ENCODE measurements at places on chromosomes 16 and 17.
A peak's percentile ranks its signal among the peaks of the same experiment; 100 is the strongest.

- DNase-seq = no peak
These were observed 18.1 kb upstream of the DHX40 start for GRCh38 chr17:59547131-59547915.

DNA sequence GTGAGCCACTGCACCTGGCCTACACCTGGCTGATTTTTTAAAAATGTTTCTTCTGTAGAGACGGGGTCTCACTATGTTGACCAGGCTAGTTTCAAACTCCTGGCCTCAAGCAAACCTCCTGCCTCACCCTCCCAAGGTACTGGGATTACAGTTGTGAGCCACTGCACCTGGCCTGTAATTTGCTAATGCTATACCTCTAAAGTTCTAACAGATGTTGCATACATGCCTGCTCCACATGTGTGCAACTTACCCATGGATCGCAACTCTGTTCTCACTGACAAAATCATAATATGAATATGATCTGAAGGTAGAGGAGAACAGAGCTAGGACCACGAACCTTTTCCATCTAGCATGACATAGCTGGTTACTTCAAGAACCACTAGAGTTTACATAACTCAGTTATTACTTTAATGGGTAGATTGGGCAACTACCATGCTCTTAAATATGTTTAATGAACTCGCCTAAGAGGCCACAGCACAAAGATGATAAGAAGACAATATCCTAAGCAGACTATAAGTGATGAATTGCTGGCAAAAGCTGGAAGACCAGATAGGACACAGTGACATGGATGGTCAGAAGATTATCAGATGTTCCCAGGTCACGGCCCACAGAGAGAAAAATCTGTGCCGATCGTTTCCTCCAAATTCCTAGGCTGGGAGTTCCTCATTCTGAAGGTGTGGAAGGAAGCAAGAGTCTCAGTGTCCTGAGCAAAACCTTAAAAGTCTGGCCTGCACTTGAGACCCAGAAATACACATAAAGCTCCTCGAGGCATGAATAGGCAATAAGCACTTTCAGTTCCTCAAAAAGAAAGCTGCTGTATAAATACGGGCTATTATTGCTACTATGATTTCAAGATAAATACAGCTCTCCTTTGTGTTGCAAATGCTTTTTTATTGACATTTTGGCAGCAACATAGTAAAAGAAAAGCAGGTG, 53.6 kb upstream of the ICAM2 start:
- no peak for DNase-seq

GRCh38 chr16:69827524-69827923, 65.4 kb downstream of the WWP2 start:
- DNase-seq = no peak

DNA sequence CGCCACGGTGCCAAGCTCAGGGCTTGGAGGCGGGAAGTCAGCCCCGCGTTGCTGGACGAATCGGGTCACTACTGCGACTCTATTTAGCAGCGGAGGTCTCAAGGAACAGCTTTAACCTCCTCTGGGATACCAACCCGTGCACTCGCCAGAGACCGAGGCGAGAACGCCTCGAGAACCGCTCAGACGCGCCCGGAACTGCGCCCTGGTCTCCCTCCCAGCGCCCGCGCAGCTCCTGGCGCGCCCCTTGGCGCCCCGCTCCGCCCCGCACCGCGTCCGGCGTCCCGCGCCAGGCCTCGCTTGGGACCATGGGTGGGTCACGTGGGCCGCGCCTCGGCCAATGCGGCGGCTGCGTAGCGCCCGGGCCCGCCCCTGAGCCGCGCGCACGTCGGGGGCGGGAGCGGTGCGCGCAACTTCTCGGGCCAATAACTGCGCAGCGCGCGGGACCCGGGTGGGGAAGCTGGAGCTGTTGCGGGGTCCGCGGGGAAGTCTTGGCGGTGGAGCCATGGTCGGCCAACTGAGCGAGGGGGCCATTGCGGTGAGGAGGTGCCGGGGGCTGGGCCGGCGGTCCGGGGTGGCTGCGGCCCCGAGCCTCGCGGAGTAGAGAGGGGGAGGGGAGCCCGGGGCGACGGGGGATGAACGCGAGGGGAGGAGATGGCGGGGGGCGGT, at the start of the genes RPA1 and SMYD4:
Gene RPA1 (plus strand): TSS at position 414 of the 666 bp plus-strand sequence. CDS start 89 bp downstream, at position 503.
Gene SMYD4 (minus strand): TSS at position 311 of the 666 bp plus-strand sequence. CDS start 1,908 bp downstream, outside the sequence.
- DNase-seq = peak; percentile 91

DNA sequence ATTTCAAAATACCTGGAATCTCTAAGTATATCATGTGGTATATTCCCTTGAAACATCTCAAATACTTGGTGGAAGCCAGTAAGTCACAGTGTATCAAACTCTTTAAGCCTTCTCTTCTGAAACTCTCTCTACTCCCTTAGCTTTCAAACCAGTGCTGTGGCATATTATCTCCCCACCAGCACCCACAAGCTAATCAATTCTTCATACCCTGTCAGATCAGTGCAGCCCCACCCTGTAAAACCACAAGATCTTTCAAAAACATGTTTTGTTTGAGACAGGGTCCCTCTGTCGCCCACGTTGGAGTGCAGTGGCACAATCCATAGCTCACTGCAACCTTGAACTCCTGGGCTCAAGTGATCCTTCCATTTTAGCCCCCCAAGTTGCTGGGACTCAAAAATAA, 91.6 kb upstream of the C17orf78 start:
- no peak for DNase-seq

DNA sequence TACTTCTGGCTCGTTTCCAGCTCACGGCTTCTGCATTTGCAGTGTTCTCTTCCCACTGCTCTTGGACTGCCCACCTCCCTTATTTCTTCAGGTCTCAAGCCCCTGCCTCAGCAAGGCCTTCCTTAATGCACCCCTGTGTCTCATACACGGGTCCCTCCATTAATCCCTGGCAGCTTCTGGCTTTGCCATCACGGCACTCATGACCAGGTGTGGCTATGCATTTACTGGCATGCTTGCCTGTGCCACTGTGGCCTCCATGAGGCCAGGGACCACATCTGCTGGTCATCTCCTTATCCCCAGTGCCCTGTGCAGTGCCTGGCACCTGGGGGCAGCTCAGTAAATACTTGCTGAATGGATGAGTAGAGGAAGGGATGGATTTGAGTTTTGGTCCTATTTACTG, 114.1 kb downstream of the C16orf78 start:
- no peak for DNase-seq

All from DND-41 (cell line).